ENCODE measurements at places on chromosomes 2 and 18.

- no peak for DNase-seq
Observed at GRCh38 chr2:26457251-26457666, 20.7 kb downstream of the OTOF start.

DNA sequence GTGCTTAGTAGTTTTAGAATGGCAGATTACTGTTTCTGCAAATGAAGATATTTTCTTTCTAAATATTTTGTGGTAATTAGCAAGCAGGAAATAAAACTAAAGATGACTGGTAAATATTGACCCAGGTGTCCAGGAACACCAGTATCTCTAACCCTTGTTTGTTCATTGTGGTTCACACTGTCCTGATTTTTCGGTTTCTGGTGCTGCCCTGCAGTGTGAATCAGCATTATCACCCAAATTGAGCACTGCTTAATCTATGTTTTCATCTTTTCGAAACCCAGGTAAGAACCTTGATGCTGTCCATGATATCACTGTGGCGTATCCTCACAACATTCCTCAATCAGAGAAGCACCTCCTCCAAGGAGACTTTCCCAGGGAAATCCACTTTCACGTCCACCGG, 167.4 kb downstream of the CAPN13 start:
- no peak for DNase-seq

DNA sequence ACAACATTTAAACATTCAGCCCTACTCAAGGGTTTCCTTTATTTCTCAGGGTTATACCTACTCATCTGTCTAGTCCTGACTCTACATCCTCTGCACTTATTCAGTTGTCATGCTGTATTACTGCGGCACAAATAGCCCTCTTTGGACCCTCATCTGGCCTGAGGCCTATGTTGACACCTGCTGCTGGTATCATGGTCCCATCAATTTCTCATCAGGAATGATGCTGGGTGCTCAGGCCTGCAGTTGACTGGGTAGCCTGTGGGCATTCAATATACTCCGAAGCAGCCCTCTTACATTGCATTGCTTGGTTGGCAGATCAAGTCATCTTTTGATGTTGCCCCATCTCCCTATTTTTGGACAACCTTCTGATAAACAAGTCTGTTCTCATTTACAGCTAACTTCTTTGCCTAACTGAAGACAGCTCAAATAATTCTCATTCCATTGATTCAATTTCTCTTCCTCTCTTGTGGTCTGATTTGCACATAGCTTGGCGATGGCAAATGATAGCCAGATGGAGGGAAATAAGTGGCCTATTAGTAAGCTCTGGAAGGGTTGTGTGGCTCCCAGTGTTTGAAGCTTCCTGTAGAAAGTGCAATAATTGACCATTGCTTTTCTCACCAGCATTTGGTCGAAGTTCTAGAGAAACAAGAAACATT, 19.1 kb upstream of the MC4R start:
- no peak for DNase-seq

GRCh38 chr2:217953011-217953481, 49.7 kb downstream of the TNS1 start:
- DNase-seq: no peak

DNA sequence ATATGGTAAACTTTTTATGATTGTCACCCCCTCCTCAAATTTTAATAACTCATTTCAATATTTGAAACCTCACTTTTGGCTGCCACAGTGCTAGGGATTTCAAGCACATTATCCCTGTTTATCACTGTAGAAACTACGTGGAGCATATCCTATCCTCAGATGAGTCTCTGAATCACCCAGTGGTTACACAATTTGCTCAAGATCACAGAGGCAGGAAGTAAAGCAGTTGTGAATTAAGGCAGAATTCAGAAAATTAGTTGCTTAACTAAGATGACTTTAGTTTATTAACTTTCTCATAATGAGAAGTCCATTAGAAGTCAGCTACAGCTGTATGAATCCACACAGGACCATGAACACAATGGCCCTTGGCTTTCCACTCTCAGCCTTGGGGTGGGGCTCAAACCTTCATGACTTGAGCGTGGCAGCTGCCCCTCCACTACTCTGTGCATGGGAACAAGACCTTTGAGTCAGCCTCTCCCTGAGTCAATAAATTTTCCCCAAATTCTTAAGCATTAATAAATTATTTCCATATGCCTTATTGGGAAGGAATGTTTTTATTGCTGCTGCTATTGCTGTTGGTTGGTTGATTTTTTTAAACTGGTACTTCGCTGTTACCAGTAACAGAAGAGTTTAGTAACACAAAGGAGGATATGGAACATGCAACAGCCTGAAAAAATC, 369.0 kb downstream of the CBLN2 start:
- no peak for DNase-seq

DNA sequence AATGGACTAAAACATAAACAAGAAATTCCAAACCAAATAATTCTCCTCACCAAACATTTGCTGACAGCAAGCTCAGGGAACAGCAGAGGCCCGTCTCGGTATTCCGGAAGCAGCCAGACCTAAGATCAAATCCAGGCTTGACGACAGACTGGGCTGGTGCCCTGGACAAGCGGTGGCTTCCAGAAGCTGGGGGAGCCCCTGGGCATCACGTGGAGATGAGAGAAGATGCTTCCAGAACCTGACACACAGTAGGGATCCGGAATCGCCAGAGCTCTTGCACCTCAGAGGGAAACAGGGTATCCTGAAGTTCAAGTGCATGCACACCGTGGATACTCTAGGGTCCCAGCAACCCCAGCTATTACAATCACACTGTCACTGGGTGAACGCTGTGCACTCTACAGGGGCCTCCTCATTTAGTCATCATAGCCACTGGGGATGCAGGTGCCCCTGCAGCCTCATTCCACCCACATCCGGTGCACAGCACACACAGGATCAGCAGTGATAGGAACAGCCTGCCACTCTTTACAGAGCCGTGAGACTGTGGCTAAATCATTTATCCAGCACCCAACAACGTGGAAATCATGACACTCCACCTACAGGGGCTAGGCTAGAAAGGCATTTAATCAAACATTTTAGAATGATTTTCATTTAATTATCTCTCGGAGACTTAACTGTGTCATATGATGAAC, 102.6 kb downstream of the HDAC4 start:
- DNase-seq: peak; percentile 24

- no peak for DNase-seq
Observed at GRCh38 chr18:79600141-79600540, 79.5 kb upstream of the CTDP1 start.

GRCh38 chr2:39546937-39547336, 109.9 kb upstream of the MAP4K3 start:
- DNase-seq: no peak

DNA sequence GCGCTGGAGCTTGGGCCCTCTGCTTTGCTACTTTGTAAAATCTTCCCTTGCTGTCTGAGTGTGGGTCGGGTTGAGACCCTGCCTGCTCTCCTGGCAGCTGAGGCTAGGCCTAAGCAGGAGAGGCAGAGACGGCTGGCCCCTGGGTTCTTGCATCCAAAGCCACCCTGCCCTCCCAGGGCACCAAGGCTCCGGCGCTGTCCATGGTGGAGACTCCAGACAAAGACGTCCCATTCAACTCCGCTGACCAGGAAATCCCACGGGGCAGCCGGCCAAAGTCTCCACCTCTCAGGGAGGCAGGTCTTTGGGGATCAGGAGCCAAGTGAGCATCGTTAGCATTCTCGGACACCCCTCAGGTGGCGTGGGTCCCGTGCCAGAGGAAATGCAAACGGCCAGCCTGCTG, 2.6 kb upstream of the PRLH start:
- DNase-seq: no peak

DNA sequence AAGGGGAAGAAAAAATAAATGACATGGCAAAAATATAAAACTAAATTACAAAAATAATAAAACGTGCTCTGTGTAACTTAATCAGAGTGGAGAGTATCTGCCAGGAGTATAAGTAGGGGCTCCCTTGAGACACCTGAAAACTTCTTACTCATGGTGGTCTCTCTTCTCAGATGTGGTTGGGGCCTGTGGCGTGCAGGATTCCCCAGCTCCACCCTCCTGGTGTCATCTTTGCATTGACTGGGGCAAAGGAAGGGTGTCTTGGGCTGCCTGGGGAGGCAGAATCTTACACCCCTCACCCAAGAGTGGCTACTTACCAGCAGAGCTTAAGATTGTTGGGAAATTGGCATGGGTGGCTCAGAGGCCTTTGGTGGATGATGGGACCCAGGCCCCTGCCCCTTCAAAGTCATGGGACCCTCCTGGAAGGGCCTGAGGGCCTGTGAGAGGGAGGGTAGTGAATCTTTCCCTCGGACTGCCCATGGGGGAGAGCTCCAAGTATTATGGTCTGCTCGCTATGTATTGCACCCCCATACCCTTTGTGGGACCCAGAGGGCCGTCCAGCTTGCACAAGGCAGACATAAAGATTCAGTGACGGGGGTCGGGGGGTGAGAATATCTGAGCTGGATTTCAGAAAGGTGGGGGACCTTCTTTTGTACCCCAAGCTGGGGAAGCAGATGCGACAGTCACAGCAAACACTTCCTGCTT, 6.9 kb upstream of the TRAF3IP1 start:
- DNase-seq: no peak

DNA sequence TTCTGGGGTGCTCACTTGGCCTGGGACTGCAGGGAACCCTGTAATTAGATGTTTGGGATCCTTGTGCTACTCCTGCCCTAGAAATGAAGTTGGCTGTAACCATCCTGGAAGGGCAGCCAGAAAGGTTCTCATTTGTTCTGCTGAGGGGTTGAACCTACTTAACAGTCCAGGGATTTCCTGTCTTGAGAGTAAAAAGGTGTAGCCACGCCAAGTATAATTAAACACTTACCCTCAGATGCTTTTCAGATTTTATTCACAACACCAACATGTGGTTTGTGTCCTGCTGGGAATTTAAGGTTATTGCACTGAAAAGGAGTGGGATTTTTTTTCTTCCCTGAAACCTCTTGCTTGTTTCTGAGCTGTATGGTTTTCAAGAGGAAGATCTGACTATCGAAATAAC, 222.4 kb upstream of the APCDD1 start:
- DNase-seq: no peak

- peak; percentile 68 for DNase-seq
Observed at GRCh38 chr2:190781604-190782198, 98.9 kb upstream of the GLS start.

DNA sequence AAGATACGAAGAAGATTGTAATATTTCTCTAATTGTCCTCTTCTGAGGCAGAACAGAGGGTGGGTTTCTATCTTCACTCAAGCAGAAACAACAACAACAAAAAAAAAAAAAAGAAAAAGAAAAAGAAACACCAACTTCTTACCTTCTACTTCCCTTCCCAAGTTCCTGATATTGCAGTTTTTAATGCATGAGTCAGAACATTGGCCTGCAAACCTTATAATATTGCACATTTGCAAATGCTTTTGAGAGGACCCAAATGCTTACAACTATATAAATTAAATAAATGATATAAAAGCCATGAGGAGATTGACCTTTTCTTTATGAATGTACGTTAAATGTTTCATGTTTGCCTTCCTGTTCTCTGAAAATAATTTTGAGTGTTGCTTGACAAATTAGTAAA, 37.3 kb downstream of the PAX3 start:
- no peak for DNase-seq

DNA sequence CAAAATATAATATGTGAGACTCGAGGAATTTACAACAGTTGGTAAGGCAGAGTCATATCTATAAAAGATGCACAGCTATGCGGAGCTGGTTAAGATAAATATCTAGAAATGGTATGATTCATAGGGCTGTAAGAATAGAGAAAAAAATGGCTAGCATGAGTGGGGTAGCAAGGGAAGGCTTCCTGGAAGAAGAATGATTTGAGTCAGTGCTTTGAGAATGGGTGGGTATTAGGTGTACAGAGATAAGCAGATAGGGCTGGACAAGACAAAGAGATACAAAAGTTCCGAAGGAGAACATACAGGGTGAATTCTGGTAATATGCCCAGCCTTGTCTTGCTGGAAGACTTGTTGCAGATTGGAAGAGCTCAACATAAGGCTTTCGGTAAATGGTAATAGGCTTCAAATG, 291.5 kb upstream of the CCDC68 start:
- no peak for DNase-seq

- no peak for DNase-seq
Observed at GRCh38 chr2:233546774-233547173, 19.8 kb downstream of the USP40 start.

DNA sequence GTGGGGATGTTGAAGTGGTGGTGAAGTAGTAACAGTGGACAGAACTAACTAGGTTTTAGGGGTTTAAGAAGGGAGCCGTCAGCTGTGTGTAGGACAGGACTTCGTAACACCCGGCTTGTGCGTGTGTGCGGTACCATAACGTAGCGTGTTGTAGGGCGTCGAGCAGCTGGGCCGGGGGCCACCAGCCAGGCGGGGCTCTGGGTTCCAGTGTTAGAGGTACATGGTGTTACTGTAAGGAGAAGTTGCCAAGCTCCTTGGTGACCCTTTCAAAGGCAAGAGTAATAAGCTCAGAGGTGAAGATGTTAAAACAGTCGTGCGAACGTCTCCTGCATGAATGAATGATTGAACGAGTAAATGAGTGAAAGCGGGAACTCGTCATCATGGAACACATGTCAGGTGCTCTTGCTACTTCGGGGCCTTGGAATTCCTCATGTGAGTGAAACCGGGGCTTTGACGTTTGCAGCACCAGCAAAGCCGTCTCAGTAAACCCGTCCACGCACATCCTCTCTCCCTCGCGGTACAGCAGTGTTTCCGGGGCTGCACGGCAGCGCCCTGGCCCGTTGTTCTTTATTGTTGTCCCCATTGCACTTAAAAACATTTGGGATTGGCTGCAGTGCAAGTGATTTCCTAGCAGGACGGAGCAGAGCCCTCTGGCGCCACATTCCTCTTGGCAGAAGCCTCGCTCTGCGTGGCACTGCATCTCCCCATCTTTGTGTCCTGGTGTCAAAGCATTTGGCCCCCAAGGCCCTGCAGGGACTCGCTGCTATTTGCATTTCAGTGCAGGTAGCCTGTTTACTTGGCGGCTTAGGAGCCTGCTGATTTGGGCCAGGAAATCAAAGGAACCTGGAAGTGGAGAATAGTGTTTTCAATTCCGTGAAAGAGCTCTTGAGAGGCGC, 115.0 kb downstream of the GBX2 start:
- no peak for DNase-seq

- no peak for DNase-seq
Observed at GRCh38 chr2:10006236-10007161, 36.9 kb upstream of the KLF11 start.

DNA sequence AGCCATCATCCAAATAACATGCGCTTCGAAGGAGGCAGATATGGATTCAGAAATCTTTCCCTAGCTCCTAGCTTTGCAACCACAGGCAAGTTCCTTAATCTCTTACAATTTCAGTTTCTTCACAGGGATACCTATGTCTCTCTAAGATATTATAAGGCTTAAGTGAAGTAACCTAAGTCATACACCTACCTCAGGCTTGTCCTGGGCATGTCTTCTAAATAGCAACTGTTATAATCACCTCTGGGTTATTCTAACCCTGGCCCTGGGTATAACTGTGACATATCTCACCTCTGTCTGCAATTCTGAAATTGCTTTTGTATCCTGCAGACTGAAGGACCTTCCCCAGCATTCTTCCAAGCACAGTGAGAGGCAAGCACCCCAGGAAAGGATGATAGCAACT, 8.3 kb upstream of the TBC1D8 start:
- no peak for DNase-seq

GRCh38 chr2:157304811-157305722, 20.6 kb downstream of the ERMN start:
- no peak for DNase-seq

All from OCI-M1 (cell line).